AG09319 (cell line): ENCODE measurements at places on chromosomes 12 and 14.
A peak's percentile ranks its signal among the peaks of the same experiment; 100 is the strongest.

- DNase-seq, result no peak
Observed at GRCh38 chr14:97878727-97879126, 1081.5 kb downstream of the VRK1 start.

- no peak for DNase-seq
Observed at GRCh38 chr12:127781336-127781735, 485.6 kb upstream of the TMEM132C start.

DNA sequence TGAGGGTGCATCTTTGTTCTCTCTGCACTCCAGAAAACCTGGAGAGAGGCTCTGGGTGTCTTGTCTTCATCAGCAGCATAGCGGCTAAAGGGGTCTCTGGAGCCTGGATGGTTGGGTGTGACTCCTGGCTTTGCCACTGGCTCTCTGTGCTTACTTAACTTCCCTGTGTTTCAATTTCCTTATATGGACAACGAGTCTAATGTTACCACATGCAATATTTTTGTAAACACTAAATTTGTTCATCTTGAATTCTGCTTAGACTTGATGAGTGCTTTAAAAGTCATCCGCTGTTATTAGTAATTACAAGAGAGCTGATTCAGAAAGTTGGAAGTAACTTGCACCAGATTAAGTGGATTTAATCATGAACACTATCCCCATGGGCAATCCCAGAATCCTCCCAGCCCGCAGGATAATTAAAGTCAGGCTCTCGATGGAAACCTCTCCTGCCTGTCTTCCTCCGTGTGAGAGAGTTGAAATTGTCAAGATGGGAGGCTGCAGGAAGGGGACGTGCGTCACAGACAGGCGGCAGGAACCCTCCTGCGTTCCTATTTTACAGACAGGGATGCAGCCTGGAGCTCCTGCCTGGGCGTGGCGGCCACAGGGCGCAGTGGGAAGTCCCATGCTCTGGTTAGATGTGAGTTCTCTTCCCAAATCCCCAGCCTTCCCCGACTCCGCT lies 201.2 kb downstream of the TTC8 start:
- DNase-seq, result peak; percentile 93

GRCh38 chr12:43132291-43132690 lies 419.7 kb downstream of the ADAMTS20 start:
- DNase-seq, result no peak

- no peak for DNase-seq
Observed at GRCh38 chr12:130967636-130968035, 13.9 kb downstream of the ADGRD1 start.

GRCh38 chr12:129831294-129831693 lies 72.5 kb downstream of the TMEM132D start:
- DNase-seq, result no peak

DNA sequence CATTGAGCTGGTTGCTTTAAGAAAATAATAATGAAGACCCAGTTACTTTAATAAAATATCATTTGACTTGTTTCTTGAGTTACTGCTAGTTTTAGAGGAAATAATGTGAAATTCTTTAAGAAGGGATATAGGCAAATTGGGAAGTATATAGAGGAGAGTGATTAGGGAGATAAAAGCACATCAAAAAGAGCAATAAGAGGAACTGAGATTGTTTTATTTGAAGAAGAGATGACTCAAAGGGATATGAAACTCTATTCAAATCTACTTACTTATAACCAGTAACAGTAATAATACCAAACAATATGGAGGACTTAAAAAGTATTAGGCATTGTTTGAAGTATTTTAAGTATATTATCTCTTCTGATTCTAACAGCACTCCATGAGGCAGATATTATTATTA lies 37.1 kb downstream of the LRRK2 start:
- DNase-seq, result no peak
